ENCODE measurements at places on chromosomes 1 and 21.

- peak; percentile 34 for DNase-seq
Observed at GRCh38 chr1:29793101-29793546, 556.8 kb downstream of the PTPRU start.

- no peak for DNase-seq
Observed at GRCh38 chr1:23509896-23510295, 21.1 kb downstream of the E2F2 start.

DNA sequence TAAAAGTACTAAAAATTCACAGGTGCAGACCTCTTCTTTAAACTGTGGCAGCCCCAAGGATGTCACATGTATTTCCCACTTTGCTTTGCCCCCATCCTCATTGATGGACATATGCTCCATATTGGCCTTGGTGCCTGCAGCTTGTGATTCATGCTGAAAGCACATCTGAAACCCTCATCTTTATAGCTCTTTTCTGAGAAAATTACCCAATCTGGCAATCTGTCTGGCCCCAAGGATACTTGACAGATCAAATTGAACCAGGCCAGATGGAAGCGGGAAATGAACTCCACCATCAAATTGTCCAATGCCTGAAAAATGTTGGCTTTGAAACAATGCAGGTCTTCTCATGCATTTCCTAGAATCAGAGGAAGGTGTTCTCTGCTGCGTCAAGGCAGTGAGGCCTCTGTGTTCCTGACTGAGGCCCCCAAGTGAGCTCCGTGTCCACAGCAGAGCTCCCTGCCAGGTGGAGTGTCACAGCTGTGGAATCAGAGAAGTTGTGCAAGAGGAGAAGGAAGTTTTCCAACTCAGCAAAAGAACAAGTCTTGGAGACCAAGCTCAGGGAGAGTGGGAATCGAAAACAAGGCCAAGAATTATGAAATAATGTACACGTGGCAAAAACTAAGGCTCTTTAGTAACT is 323.7 kb downstream of the PLPP3 start:
- DNase-seq = no peak

GRCh38 chr1:53562981-53563379 is 103.8 kb downstream of the DMRTB1 start:
- no peak for DNase-seq

DNA sequence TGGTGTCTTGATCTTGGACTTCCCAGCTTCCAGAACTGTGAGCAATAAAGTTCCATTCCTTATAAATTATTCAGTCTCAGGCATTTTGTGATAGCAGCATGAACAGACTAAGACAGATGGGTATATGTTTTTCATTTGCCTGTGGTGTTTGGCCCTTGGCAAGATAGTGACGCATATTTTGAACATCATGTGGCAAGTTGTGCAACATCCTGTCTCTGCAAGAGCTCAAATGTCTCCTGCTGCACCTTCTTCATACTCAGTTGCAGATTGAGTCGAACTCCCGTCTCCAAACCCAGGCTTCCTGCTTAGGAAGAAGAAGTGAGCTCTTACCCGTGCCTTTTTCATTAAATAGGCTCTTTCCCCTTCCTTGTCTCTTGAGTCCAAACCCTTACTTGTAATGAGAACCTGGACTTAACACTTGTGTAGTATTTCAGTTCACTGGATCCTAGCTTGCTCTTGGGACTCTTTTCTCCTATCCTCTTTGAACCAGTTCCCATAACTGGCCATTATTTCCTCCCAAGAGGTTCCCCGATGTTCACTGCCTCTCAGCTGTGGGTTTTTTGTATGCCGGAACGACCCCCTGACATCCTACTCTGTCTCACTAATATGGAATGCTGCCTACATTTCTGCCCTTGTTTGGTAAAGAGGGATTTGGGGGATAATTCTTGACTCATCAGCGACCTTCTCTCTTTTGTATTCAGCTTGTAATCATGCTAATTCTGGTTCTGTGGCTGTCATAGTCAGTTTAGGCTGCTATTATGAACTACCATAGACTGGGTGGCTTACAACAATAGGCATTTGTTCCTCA is 125.0 kb upstream of the KCNK2 start:
- DNase-seq = no peak

GRCh38 chr1:87451229-87451920 is 122.7 kb downstream of the LMO4 start:
- no peak for DNase-seq
